ENCODE measurements at places on chromosomes 4 and X.

DNA sequence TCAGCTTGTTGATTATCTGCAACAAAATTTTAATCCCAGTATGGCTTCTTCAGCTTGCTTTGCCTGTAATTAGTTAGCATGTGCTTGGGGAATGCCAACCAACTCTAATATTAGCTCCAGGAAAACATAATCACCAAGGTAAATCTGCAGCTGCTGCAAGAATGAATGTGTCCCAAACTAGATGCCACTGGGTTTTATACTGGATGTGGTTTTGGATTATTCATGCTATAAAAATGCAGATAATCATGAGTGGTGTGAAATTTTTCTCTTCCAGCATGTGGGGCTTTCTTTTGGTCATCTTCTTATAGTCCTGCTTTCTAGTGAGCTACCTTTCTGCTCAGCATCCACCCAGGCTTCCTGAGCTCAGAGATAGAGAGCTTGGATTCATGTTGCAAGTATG is 295.9 kb upstream of the CASK start:
- no peak for DNase-seq

DNA sequence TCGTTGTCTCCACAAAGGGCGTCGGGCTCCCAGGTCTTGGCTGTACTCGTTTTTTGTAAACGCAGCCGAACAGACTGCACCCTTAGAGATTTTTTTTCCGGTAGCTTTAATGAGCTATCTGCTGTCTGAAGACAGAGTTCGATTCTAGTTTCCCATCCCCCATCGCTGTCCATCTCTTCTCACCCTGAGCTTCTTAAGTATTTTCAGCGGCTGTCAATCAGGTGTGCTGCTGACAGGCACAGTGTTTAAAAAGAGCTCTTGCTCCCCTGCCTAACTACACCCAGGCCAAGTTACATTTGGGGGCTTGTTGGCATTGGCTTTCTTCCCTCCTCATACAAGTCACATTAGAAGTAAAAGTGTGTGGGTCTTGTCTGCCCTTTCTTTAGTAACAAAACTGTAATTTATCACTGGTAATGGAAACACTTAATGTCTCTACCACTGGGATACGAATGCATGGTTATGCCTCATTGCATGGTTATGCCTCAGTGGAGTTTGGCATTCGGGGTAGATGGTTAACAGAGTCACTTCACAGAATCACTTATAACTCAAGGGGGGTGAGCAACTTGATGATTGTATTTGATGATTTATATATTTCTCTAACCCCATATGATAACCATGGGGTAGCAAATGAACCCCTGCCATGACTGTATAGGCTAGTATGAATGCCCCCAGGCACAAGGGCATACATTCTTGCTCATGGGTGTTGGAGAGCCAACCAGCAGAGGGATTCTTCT is 1.4 kb upstream of the ARHGAP6 start:
- no peak for DNase-seq

- no peak for DNase-seq
Observed at GRCh38 chr4:158067646-158068045, 105.2 kb downstream of the GASK1B start.

- DNase-seq: no peak
Observed at GRCh38 chr4:26874110-26874509, 13.5 kb downstream of the STIM2 start.

DNA sequence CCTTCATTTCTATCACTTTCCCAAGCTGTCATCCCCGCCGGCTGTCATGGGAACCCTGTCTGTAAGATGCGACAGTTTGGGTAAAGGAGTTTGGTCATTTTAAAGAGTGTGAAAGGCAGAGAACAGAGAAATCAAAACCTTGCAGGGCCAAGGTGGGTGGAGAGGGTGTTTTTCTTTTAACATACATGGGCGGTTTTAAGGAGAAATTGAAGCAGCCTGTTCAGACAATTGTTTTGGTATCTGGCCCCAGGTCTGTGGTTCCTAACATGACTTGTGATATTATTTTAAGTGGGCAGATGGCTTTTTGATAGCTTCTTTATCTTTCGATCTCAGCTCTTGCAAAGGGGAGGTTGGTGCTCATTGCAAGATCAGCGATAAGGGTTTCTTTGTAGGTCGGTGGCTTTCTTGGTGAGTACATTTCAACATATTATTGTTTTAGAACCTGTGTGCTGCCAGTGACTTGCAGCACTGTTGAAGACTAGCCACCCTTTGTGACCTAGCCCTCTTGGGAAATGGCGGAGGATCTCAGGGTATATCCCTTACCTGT is 3.7 kb downstream of the PPP1R3F start:
- DNase-seq: no peak

DNA sequence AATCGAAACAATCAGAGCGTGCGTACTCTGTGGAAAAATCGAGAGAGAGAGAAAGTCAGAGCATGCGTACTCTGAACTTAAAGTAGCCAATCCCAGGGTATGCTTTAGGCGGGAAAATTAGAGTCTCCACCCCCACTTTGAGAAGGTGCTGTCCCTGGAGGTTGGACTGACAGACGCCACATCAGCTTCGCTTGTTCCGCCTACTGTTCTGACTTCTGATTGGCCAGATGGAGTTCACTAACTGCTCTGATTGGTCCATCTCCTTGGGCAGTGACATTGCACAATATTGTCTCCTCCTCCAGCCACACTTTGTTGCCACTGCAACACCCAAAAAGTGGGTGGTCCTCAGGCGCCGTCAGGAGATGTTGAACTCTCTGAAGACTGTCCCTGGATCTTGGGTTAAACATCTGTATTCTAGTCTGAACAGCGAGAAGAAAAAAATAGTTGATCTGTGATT is at the start of gene SSX5:
TSS of gene SSX5 (minus strand) at position 51 of the 457 bp plus-strand sequence. CDS start 1,437 bp downstream, outside the sequence.
- DNase-seq: no peak

DNA sequence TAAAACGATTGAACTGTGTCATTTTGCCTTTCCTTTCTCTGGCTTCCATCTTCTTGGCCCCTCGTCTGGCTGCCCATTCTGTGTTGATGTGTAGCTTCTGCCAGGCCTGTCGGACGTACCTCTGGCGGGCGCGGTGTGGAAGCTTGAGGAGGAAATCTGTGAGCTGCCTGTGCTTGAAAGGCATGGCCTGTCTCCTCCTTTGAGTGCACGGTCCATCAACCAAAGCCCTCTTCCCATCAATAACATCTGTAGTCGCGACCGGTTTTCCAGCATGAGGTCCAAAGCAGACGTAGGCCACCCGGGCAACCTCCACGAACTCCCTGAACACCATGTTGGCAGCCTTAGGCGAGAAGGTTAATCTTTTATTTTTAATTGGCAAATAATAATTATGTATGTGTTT is 202.7 kb downstream of the CRLF2 start:
- no peak for DNase-seq

GRCh38 chrX:109954333-109954732 is 48.6 kb upstream of the TMEM164 start:
- no peak for DNase-seq

DNA sequence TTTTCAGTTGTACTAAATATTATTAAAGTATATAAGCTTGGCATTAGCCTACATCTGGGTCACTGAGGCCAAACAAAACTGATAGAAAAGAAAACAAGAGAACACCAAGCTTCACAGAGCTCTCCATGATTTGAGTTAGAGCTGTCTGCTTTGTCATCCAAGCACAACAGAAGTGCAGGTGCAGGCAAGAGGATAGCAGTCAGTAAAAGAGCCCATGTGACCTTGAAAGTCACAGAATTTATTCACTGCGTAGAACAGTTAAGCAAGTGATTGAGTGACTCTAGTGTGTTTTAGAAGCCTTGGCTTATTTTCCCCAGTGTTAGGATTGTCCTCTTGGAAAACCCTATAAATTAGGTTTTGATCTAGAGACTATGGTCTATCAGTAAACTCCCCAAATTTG is 49.4 kb upstream of the PRDM5 start:
- no peak for DNase-seq

DNA sequence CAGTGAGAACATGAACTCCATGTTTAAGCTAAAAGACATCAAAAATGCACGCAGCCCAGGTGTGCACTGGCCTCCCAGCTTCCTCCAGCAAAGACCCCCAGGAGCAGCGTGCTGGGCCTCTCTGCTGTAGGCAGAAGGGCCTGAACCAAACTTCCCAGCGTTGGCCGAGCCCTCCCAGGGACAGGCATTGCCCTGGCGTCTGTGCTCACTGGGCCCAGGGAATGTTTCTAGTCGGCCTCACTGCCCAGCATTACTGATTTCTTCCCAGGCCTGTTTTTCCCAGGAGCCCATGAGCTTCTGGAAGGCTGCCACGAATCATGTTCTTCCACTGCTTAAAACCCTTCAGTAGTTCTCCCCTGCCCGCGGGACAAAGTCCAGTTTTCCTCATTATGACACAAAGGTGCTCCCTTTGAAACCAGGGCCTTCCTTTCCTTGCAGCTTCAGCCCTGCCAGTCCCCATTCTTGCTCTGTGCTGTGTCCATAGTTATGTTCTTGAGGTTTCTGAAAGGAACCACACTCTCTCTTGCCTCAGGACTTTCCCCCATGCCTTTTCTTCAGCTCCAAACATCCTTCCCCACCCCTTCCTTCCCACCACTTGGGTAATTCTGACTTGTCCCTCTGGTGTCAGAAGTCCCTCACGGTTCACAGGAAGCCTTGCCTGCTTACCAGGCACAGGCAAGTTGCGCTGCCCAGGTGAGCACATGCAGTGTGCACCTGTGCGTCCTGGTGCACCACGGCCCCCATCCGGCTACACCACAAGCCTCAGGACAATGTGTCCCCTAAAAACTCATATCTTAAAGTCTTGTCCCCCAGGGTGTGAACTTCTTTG is 93.4 kb upstream of the ENPP6 start:
- no peak for DNase-seq

- DNase-seq: no peak
Observed at GRCh38 chrX:55758033-55758432, 40.5 kb downstream of the RRAGB start.

- DNase-seq: no peak
Observed at GRCh38 chr4:74088396-74088795, 10.6 kb downstream of the CXCL2 start.

DNA sequence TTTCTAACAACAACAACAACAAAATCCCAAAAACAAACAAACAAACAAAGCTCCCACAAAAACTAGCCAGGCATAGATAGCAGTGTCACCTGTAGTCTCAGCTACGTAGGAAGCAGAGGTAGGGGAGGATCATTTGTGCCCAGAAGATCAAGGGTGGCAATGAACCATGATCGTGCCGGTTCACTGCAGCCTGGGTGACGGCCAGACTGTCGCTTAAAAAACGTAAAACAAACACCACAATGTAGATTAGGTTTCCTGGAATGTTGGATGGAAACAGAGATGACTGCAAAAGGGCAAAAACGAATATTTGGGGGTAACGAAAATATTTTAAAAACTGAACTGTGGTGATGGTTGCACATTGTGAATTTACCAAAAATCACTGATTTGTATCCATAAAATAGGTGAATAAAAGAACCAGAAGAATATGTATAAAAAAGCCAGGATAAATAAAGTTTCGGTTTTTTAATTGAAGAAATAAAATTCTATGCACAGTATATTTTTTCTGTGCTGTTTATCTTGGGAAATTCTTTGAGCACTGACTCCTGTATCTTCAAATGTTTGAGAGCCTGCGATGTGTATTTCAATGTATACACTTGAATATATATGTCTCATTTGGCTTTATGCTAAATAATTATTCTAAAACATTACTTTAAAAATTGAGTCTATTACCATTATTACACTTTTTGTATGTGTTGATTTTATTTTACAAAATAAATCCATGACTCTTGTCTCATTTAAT is 1477.0 kb downstream of the PCDH7 start:
- no peak for DNase-seq

DNA sequence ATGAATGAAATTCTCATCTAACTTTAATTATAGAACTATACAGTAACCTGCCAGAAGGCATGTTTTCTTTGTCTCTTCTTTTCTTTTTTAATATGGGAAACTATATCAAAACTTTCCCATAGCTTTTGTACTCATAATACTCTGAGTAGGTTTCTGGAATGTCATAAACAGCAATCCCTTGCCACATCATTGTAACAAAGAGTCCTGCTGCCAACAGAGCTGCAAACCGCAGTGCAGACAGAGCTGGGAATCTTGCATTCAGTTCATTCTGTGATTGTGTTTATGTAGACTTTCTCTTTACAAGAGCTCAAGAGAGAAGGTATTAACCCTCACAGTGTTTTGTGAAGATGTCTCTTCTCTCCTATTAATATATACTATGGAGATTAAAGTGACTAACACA is 304.4 kb upstream of the SLIT2 start:
- DNase-seq: no peak

DNA sequence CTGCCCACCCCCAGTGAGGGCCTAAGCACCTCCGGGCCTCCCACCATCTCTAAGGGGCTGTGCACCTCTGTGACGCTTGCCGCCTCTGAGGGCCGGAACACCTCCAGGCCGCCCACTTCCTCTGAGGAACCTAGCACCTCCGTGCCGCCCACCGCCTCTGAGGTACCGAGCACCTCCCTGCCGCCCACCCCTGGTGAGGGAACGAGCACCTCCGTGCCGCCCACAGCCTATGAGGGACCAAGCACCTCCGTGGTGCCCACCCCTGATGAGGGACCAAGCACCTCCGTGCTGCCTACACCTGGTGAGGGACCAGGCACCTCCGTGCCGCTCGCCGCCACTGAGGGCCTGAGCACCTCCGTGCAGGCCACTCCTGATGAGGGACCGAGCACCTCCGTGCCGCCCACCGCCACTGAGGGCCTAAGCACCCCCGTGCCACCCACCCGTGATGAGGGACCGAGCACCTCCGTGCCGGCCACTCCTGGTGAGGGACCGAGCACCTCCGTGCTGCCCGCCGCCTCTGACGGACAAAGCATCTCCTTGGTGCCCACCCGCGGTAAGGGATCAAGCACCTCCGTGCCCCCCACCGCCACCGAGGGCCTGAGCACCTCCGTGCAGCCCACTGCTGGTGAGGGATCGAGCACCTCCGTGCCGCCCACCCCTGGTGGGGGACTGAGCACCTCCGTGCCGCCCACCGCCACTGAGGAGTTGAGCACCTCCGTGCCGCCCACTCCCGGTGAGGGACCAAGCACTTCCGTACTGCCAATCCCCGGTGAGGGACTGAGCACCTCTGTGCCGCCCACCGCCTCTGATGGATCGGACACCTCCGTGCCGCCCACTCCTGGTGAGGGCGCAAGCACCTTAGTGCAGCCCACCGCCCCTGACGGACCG is 977 bp downstream of the MAGEE1 start:
- DNase-seq: peak; percentile 64

GRCh38 chr4:55397520-55398321 is 2.0 kb downstream of the TMEM165 start:
- no peak for DNase-seq

DNA sequence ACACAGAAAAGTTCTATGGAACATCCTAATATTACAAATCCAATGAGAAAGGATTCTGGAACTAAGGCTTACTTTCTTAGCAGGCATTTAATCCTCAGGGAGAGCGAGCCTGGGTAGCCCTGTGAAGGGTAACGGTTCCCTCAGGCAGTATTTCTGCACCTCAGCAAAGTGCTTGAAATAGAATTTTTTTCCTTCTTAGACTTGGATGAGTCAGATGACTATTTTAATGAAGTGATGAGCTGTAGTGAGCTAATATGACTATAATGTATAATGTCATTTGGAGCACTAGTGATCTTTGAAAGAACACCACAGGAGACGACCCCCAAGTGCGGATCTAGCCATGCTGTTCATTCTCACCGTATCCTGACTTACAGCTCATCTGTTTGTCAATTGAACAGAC is 493.0 kb upstream of the FAM241A start:
- DNase-seq: no peak

- no peak for DNase-seq
Observed at GRCh38 chr4:163748449-163748848, 254.0 kb downstream of the TMA16 start.

Measured in stimulated activated CD4-positive, alpha-beta T cell treated with anti-CD3 and anti-CD28 coated beads, Interleukin-4, amount 100 ng/mL, for 4 hours (primary cell).